ENCODE measurements at places on chromosomes 5 and 9.

- DNase-seq = no peak
Measured at GRCh38 chr5:85681871-85682270, 935.9 kb upstream of the COX7C start.

GRCh38 chr5:139277171-139277570 lies 16.4 kb upstream of the MATR3 start:
- DNase-seq = no peak

GRCh38 chr9:130981002-130981755 lies 27.8 kb upstream of the LAMC3 start:
- DNase-seq = no peak

DNA sequence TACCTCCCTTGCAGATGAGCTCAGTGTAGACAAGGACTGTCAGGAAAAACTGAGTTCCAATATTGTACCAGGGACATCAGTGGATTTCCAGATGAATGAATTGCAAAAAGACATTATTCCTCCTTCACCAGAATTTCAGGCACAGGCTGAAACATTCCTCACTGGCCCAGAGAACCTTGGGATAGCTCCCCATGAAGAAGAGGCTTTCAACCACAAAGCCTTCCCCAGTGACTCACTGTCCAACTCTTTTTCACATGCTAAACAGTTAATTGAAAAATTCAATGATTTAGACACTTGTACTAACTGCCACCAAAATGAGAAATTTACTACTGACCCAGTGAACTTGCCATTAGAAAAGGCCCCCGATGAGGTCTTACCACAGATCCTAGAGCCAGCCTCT lies 144.5 kb downstream of the UNC13B start:
- DNase-seq = no peak

GRCh38 chr5:42879291-42879690 lies 67.6 kb upstream of the SELENOP start:
- DNase-seq = no peak

GRCh38 chr5:88594441-88594840 lies 288.5 kb downstream of the MEF2C start:
- no peak for DNase-seq

DNA sequence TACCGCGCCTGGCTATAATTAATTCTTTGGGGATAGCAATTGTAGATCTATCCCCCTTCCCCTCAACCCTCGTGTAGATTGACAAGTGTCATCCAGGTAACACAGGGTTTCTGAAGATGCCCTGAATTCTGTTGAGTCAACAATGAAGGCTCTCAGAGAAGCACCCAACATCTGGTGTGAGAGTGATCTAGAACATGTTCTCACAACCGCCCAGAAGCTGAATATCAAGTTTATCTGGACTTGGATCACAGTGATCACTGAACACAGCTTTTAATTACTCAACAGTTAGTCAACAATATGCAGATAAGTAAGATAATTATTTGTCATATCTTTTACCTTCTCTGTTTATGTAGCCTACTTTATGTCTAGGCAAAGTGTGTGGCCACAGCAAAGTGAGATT lies 204.2 kb upstream of the RGMB start:
- DNase-seq = no peak

- DNase-seq = no peak
Measured at GRCh38 chr5:71740015-71740753, 21.1 kb downstream of the CARTPT start.

DNA sequence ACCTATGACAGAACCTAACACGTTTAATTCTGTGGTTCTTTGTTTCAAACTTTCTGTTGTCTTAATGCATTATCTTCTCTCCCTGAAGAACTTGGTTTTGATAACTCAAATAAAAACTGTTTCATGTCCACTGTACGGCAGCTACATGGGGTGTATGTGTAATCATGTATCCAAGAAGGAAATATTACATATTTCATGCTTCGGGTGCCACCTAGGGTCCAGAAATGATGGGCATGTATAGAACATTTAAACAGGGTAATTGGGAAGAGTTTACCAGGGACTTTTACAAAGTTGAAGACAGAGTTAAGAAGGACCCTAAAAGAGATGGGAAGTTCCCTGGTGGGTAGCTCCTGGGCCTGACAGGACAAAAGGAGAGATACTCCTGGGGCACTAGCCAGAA lies 291.3 kb downstream of the FBXL7 start:
- DNase-seq = no peak

DNA sequence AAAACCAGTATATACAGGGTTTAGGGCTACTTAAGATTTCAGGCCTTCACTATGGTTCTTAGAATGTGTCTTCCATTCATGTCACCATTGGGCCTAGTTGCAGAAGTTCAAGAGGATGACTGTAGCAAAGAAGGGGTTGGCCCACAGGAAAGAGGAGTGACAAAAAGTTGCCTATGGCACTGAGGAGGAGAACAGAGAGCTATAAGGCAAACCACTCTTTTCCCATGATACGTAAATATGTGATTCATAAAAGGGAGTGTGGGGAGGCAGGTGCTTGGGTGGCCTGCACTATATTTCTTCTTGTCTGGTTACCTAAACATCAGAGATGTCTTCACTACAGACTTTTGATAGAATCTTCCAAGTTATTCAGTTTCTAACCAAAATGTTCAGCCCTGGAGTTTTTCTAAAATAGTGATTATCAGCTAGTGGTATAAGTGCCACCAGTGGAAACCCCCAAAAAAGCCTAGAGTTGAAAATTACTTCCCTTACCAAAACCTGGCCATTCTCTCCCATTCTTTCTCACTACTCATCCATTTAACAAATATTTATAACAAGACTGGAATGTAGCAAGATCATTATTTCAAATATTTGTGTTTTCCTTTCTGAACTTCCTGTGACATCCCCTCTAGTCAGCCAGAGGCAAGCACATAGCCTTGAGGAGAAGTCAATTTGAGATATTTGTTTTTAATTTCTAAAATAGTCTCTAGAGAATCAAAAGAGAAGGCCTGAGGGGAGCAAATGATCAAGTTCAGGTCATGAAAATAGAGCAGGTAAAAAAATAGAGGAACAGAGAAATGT lies 367.4 kb downstream of the EFNA5 start:
- DNase-seq = no peak

- no peak for DNase-seq
Measured at GRCh38 chr9:665296-665695, 176.2 kb upstream of the DMRT1 start.

- DNase-seq = no peak
Measured at GRCh38 chr5:123987956-123988355, 476.0 kb downstream of the CSNK1G3 start.

GRCh38 chr5:170523142-170523551 lies 19.3 kb downstream of the KCNIP1 start:
- DNase-seq = no peak

DNA sequence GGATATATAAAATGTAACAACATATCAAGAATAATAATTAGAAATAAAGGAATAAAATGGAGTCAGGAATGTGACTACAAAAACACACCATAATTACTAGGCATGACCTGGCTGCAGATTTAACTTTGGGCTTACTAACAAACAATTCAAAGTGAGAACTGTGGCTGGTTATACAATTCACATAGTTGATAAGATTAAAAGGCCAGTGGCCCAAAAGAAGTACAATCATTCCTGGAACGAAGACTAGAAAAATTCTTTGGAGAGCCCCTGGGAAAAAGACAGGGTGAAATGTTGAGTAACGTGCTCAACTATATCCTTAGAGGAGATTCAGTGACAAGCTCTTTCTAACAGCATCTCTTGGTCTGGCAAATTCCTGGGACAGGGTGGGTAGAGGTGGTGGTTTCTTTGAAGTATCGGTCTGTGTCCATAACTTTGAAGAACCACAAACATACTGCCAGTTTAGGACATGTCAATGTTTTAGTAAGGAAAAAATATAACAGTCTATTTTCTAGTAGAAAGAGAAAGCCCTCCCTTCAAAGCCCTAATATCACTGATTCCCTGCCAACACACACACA lies 75.0 kb upstream of the IL6ST start:
- no peak for DNase-seq

DNA sequence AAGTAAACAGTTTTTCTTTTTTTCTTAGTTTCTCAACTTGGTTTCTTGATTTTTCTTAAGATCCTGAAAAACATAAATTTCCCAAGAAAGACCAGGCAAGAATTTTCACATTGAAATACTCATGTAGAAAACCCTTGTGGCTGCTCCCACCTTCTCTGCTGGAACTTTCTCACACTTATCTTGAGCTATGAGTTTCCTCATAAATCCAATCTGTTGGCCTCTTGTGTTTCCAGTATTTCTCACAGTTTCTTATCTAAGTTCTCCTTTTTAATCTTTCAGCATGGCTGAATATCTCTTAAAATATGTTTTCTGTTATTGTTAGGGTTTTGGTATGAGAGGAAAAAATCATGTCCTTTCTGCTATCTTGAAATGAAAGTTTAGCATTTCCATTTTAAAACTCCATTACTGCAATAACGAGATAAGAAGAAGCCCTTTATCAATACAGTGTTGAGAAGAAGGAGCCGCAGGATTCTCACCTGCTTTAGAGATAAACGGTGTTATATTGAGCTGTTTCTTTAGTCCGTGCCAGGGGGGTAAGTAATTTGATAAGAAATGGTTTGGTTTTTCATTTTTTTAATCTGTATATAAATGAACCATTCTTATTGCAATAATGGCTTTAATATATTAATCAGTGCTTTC lies 89.3 kb downstream of the ALDH1A1 start:
- no peak for DNase-seq

- DNase-seq = no peak
Measured at GRCh38 chr9:132984202-132985070, 5.9 kb downstream of the GFI1B start.

- DNase-seq = no peak
Measured at GRCh38 chr5:178271726-178272479, 39.3 kb upstream of the PHYKPL start.

GRCh38 chr9:134551644-134552348 lies 89.8 kb upstream of the COL5A1 start:
- no peak for DNase-seq

GRCh38 chr9:109115931-109116526 lies 3.7 kb downstream of the TMEM245 start:
- DNase-seq = no peak

DNA sequence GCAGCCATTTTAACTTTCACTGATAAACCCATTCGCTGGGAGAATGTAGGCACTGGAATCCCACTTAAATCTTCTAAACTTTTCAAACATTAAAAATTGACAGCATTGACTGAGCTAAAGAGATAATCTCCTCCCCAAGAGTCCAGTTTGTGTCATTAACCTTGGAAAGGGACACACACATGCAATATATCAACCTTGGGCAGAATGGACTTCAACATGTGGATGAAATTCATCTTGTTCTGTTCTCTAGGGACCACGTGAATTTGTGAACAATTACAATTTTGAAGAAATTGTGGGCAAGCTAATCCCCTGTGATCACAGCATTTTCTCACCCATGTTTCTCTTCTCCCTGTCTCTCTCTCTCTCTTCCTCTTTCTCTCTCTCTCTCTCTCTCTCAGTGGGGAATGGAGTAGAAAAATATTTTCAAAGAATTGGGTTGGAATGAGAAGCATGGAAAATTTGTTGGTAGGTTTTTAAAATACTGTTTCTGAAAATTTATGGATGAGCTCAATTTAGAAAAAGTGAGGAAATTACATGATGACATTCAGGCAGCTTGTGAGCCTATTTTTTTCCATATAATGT lies 553.7 kb downstream of the EBF1 start:
- no peak for DNase-seq

GRCh38 chr5:68843624-68844364 lies 250.0 kb upstream of the SLC30A5 start:
- no peak for DNase-seq

- no peak for DNase-seq
Measured at GRCh38 chr5:56464935-56465768, 232.0 kb upstream of the ANKRD55 start.

DNA sequence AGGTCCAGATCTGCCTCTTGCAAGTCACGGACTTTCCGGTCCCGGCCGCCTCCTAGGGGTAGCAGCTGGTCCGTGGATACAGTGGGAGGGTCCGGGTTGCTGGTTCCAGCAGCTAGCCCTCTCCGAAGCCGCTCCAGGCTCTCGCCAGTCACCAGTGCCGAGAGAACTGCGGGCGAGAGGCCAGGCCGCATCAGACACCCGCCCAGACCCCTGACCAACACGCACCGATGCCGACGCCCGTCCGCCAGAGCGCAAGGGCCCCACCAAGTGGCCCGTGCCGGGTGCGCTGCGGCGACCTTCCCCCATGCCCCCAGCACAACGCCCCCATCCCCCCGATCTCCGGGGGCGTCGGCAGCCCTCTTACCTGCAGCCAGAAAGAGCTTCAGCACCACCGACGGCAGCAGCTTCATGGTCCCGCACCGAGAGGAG lies 470 bp downstream of the HBEGF start:
- no peak for DNase-seq

DNA sequence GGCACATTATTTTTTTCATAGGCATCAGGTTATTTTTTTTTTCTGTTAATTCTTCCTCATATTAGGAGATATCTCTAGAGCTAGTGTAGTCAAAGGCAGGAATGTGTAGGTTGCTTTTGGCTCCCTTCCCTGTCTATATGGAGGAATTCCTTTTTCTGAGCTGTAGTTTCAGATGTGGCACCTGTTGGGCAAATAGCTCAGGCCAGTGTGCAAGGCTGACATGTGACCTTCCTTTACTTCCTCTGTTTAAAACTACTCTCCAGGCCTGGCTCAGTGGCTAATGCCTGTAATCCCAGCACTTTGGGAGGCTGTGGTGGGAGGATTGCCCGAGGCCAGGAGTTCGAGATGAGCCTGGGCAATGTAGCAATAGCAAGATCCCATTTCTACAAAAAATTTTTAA lies 40.5 kb upstream of the KIAA1958 start:
- DNase-seq = no peak

DNA sequence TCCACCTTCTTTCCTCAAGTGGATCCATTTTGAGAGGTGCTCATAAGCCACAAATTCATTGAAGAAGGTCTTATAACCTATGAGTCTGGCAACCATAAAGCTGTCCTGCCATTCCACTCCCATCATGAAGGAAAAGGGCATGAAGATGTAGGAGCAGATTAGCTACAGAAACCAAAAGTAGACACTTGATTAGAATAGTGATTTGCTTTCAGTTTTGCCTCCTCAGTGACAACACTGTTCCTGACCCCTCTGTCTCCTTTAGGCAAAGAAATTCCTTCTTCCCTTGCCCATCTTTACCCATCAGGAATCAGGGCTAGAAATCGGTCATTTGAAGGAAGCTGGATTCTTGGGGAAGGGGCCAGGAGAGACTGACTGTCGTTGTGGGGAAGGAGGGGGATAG lies 55.2 kb downstream of the SLC28A3 start:
- no peak for DNase-seq

DNA sequence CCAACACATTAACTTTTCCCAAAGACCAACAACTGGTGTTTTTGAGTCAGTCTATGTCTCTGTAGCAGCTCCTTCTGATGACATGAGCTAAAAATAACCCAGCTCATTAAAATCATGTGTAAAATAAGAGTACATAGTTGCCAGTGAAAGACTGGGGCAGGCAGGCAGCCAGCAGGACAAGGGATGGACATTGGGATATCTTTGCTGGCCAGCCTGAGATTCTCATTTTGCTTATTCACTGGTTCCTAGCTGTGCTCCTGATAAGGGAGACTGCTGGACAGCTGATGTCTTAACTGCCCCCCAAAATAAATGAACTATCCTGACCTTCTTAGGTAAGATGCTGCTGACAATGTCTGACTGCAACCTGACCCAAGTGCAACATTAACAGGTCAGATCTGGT lies 33.9 kb downstream of the EPB41L4B start:
- no peak for DNase-seq

Measured in activated T-cell treated with anti-CD3 and anti-CD28 coated beads for 4 hours (primary cell).